Naive thymus-derived CD4-positive, alpha-beta T cell (primary cell): ENCODE measurements at places on chromosomes 16 and 17.

- DNase-seq: peak; percentile 49
- H3K27ac ChIP-seq: peak overlapping the region; percentile 70
- H3K36me3 ChIP-seq: no peaks in the 10 kb centered on the region
- peak overlapping the region; percentile 37 for H3K4me3 ChIP-seq
- H3K27me3 ChIP-seq: no peaks in the 10 kb centered on the region
These were observed 55.2 kb downstream of the ARSG start for GRCh38 chr17:68346448-68346847.

DNA sequence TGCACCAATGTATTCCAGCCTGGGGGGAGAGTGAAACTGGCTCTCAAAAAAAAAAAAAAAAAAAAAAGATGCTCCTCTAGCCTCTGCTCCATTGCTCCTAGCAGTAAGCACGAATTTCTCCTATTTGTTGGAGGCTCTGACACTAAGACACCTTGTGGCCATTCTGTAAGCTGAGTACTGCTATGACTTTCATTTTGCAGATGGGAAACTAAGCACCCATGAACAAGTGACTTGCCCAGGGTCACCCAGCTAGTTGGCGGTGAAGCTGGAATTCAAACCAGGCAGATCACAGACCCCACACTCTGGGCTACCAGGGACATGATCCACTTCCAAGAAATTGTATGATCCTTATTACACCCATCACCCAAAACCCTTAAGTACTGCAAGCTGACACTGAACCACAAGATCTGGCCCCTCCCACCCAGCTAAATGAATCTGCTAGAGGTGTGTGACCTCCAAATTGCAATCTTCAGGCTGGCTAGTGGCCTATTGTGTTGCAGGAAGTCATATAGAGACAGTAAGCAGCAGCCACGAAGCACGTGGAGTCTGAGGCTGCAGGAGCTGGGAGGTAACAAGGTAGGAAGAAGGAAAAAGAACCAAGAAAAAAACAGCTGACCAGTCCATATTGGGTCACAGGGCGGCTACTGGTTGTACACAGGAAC lies 209.4 kb downstream of the XYLT1 start:
- DNase-seq: no peak
- H3K4me1 ChIP-seq: no peaks in the 10 kb centered on the region
- H3K4me3 ChIP-seq: no peak overlapping the region
- H3K27ac ChIP-seq: no peak overlapping the region

DNA sequence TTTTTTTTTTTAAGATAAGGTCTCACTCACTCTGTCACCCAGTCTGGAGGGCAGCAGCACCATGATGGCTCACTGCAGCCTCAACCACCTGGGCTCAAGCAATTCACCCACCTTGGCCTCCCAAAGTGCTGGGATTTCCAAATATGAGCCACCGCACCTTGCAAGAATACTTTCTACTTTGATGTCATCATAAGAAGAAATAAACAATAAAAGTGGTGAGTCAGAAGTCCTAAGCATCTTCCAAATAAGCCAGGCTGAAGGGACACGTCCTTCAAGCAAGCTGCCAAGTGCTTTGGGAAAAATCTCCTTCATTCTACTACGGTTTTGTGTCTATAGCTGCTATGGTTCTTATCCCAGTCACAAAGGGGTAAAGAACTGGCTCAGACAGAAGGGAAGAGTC lies 20.3 kb downstream of the HASPIN start:
- H3K36me3 ChIP-seq: no peaks in the 10 kb centered on the region
- peaks cover 8% of the 10 kb centered on the region for H3K4me1 ChIP-seq
- no peak for DNase-seq
- no peak overlapping the region for H3K27ac ChIP-seq
- H3K27me3 ChIP-seq: no peaks in the 10 kb centered on the region

DNA sequence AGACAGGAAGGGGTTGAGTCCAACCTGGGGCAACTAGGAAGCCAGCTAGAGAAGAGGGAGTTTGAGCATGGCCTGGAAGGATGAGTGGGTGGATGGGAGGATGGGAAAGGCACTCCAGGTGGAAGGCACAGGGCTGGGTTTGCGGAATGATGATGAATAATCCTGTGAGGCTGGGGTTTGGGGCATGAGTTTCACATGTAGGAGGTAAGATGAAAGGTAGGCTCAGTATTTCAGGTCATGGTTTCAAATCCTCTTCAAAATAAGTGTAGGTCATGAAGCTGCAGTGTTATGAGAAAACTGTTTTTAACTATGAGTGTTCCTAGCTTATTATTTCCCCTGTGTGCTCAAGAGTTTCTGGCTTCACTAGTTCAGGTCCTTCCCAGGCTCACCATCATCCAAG lies 130.3 kb downstream of the SKAP1 start:
- DNase-seq: peak; percentile 26
- H3K4me1 ChIP-seq: peaks cover 30% of the 10 kb centered on the region
- H3K36me3 ChIP-seq: no peaks in the 10 kb centered on the region
- H3K4me3 ChIP-seq: no peak overlapping the region
- H3K27ac ChIP-seq: no peak overlapping the region

- no peaks in the 10 kb centered on the region for H3K27me3 ChIP-seq
- peak overlapping the region; percentile 45 for H3K4me3 ChIP-seq
- H3K36me3 ChIP-seq: peaks cover 60% of the 10 kb centered on the region
- H3K27ac ChIP-seq: peak overlapping the region; percentile 72
- H3K4me1 ChIP-seq: peaks cover 64% of the 10 kb centered on the region
These were observed 49.9 kb upstream of the CPNE2 start for GRCh38 chr16:57042157-57043111.

GRCh38 chr16:66899945-66900710 lies 18.6 kb downstream of the CDH16 start:
- H3K4me3 ChIP-seq: no peak overlapping the region
- no peaks in the 10 kb centered on the region for H3K27me3 ChIP-seq
- no peak overlapping the region for H3K27ac ChIP-seq
- H3K36me3 ChIP-seq: no peaks in the 10 kb centered on the region

DNA sequence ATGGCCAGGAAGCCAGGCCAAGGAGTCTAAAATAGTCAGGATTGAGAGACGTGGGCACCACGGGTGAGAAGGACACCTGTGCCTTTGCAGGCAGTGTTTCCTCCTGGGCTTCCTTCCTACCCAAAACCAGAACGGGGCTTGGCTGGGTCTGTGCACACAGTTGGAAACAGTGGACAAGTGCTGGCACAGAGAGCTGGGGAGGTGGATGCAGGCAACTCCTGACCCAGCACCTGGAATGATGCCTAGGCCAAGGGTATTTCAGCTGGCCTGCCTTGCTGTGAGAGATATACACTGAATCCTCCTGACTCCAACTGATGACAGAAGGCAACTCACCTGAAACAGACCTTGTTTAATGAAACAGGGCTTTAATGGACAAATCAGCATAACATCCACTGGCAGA lies 186.2 kb downstream of the SLC39A11 start:
- H3K27me3 ChIP-seq: no peaks in the 10 kb centered on the region
- DNase-seq: no peak
- H3K4me1 ChIP-seq: no peaks in the 10 kb centered on the region
- no peaks in the 10 kb centered on the region for H3K36me3 ChIP-seq

GRCh38 chr16:57624806-57625500 lies 3.5 kb upstream of the ADGRG1 start:
- DNase-seq: no peak
- H3K27ac ChIP-seq: no peak overlapping the region
- no peak overlapping the region for H3K4me3 ChIP-seq
- H3K36me3 ChIP-seq: no peaks in the 10 kb centered on the region

DNA sequence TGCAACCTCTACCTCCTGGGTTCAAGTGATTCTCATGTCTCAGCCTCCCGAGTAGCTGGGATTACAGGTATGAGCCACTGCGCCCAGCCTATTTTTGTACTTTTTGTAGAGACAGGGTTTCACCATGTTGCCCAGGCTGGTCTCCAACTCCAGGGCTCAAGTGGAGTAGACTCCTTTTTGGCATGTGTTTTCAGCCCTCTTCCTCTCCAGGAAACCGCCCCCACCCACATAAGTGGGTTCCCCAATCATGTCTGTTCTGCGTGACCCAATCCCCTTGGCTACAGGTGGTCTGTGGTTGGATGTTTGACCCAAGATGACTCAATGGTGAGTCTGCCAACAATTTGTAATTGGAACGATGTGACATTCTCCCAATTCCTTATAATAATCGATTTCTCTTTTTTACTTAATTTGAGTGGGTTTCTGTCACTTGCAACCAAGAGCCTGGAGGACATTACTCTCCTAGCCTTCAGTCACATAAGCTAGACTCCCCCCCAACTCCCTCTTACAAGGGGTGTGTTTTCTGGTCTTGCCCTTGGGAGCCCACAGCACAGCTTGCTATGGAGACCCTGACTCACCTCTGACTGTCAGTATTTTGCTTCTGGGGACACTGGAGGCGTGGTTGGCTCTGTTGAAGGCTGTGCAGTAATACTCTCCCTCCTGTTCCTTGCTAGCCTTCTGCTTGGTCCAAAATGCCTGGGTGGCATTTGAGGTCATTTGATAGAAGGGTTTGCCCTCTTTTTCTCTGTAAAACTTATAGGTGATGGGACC lies 34.9 kb downstream of the PECAM1 start:
- H3K4me1 ChIP-seq: no peaks in the 10 kb centered on the region
- DNase-seq: no peak
- peak overlapping the region; percentile 1 for H3K27ac ChIP-seq
- no peaks in the 10 kb centered on the region for H3K36me3 ChIP-seq

DNA sequence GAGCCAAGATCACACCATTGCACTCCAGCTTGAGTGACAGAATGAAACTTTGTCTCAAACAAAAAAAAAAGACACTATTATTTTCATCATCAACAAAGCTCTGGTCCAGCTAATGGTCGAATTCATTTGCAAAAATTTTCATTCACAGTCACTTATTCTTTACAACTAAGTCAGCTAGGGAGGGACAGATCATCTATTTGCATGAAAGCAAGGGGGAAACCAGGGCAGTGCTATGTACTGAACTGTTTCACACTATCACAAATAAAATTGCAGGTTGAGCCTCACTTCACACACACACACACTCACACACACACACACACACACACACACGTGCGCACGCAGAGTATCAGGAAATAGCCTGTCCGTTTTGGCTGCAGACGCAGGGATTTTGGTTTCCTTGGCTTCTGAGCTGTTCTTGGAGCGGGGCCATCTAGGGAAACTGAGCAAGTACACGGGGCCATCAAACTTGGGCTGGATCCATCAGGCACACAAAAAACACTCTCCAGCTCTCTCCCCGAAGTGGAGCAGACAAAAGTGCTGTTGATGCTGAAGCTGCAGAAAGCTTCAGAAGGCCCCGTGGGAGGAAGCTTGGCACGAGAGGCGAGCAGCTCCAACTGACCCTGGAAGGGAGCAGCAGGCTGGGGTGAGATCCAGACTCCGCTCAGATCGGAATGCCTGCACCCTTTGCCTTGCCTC lies 44.3 kb upstream of the HELZ start:
- H3K4me3 ChIP-seq: no peak overlapping the region
- H3K27ac ChIP-seq: no peak overlapping the region
- no peaks in the 10 kb centered on the region for H3K4me1 ChIP-seq
- no peak for DNase-seq

- H3K4me1 ChIP-seq: peaks cover 39% of the 10 kb centered on the region
- no peak for DNase-seq
- no peak overlapping the region for H3K4me3 ChIP-seq
These were observed 2.8 kb downstream of the BRD7 start for GRCh38 chr16:50365791-50366575.

DNA sequence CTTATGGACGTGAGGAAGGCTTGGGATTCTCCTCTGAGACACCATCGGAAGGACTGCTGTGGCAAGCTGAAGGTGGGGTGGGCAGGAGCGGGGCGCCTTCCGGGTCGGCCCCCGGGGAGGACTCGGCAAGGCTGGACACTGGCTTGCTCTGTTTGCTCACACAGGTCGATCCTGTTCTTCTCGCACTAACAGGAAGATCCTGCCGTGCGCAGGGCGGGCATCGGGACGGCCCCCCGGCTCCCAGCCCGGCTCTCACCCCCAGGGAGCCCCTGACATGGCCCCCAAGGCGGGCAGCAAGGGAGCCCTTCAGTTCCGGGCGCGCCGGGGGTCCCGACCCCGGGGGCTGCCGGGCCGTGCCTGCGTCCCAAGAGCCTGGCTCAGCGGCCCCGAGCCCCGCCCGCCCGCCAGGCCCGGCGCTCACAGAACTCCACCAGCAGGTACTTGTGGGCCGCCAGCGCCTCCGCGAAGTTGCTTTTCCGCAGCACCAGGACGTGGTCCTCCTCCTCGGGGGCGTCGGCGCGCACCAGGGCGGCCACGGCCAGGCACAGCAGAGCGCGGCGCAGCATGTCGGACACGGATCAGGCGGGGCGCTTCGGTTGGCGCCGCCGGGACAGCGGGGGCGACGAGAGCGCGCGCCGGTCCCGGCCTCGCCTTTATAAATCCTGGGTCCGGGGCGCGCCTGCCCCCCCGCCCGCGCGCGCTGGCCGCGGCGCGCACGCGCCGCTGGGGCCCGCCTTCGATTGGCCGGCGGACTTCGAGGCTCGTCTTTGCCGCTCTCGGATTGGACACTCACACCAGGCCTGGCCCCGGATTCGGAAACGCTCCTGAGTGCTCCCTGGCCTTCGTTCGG lies at the start of gene P4HB:
TSS of gene P4HB (minus strand) at position 630 of the 850 bp plus-strand sequence. CDS start at position 566, 64 bp downstream.
- no peaks in the 10 kb centered on the region for H3K27me3 ChIP-seq
- peak within 1 kb of the TSS; percentile 95 for H3K27ac ChIP-seq
- peaks cover 6% of the 10 kb centered on the region for H3K36me3 ChIP-seq

- peaks cover 16% of the 10 kb centered on the region for H3K4me1 ChIP-seq
- no peaks in the 10 kb centered on the region for H3K36me3 ChIP-seq
- no peaks in the 10 kb centered on the region for H3K27me3 ChIP-seq
These were observed 2.4 kb downstream of the FXR2 start for GRCh38 chr17:7612294-7612640.

GRCh38 chr16:70701036-70701435 lies 15.2 kb upstream of the MTSS2 start:
- no peak overlapping the region for H3K27ac ChIP-seq
- peaks cover 21% of the 10 kb centered on the region for H3K36me3 ChIP-seq
- H3K27me3 ChIP-seq: no peaks in the 10 kb centered on the region
- H3K4me3 ChIP-seq: no peak overlapping the region
- H3K4me1 ChIP-seq: peaks cover 10% of the 10 kb centered on the region
- no peak for DNase-seq

DNA sequence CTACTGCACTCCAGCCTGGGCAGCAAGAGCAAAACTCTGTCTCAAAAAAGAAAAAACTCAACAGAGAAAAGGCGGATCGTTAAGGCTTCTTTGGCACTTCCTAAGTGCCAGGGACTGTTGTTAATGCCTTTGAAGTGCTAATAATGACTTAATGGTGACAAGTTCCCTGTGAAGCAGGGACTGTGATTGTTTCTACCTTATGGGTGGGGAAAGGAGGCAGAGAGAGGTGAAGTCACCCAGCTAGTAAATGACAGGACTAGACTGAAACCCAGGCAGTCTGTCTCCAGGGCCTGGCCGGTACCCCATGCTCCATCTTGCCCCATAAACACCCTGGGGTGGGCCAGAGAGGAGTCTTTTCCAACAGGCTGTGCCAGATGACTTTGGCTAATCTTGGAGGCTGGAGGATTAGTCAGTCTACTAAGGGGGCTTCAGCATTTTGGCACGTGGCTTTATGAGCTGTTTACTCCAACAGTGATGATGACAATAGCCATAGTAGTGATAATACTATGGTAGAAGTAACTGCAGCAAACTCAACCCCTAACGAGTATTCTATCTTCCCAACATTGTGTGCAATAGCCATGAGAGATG lies 26.9 kb downstream of the ABCC1 start:
- no peaks in the 10 kb centered on the region for H3K36me3 ChIP-seq
- H3K4me1 ChIP-seq: no peaks in the 10 kb centered on the region
- no peaks in the 10 kb centered on the region for H3K27me3 ChIP-seq

- no peaks in the 10 kb centered on the region for H3K36me3 ChIP-seq
- H3K4me3 ChIP-seq: no peak overlapping the region
- H3K27me3 ChIP-seq: peaks cover 18% of the 10 kb centered on the region
- H3K27ac ChIP-seq: no peak overlapping the region
- no peak for DNase-seq
- peaks cover 4% of the 10 kb centered on the region for H3K4me1 ChIP-seq
These were observed 27.3 kb downstream of the SRCIN1 start for GRCh38 chr17:38578229-38579082.

- no peaks in the 10 kb centered on the region for H3K27me3 ChIP-seq
- H3K4me3 ChIP-seq: no peak overlapping the region
- H3K36me3 ChIP-seq: no peaks in the 10 kb centered on the region
- H3K4me1 ChIP-seq: no peaks in the 10 kb centered on the region
- no peak for DNase-seq
These were observed 75.8 kb downstream of the WNT3 start for GRCh38 chr17:46742565-46743270.
